ENCODE measurements at places on chromosomes 1 and 21.

GRCh38 chr1:53172426-53173128, 24.0 kb upstream of the CPT2 start:
- DNase-seq: no peak

DNA sequence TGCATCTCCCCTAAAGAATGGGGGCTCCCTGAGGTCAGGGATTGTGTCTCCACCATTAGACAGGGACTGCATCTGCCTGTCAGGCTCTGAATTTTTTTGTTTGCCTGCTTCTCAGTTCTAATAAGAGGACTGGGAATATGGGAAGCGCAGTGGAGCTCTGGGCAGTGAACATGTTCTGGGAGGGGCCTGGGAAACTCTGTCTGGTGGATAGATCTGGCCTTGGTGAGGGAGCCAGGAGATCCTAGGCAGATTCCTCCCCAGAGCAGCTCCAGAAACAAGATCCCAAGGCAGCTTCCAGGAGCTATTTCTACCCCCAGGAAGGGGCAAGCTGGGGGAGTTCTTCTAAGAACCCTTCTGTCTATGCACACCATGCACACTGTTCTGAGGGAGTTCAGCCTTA, 12.6 kb upstream of the MYOG start:
- no peak for DNase-seq

GRCh38 chr1:24526940-24527542, 24.4 kb downstream of the RCAN3 start:
- DNase-seq: no peak

GRCh38 chr1:116476321-116476720, 94.5 kb downstream of the CD58 start:
- DNase-seq: no peak

DNA sequence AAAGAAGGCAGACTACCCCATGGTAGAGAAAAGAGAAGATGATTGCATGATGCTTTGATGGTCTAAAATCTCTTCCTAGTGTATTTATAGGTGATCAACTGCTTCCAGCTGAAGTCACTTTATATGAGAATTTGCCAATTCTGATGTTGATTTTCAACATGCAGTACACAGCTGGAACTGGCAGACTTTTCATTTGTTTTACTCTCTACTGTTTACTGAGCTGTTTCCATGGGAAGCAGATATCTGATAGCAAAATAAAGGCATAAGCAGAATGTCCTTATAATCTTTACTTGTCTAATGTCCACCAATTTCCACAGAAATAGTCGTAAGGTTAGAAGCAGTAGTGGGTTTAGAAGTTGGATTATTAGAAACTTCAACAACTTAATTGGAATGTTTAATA, 74.9 kb downstream of the SYDE2 start:
- no peak for DNase-seq

- no peak for DNase-seq
Observed at GRCh38 chr1:47002211-47002610, 21.3 kb upstream of the CYP4X1 start.

DNA sequence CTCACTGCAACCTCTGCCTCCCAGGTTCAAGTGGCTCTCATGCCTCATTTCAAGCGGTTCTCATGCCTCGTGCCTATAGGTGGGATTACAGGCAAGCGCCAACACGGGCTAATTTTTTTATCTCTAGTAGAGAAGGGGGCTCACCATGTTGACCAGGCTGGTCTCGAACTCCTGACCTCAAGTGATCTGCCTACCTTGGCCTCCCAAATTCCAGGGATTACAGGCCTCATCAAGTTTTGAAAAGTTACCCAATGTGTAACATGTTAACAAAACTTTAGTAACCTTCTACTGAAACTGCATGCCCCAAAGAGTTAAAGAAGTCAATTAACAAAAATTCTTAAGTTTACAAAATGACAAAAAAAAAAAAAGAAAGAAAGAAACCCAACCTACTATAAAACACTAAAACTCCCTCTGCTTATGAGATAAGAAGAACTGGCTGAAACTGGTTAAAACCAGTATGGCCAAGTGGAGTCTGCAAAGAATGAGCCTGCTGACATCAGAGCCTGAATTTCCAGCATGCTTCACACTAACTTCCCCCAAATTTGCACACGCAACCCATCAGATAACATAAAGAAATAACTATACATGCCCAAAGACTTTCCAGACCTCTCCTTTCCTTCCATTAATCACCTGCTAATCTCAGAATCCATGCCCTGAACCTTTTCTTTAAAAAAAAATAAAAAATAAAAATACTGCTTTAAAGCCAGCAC, 25.5 kb upstream of the PSMG1 start:
- no peak for DNase-seq
